ENCODE measurements at places on chromosomes 11 and 22. TPM values are rescaled to one million over a fixed set of nuclear protein-coding genes. Genes with fewer than 3 reads are reported as not detected.

The OR4C3 gene
- not detected for total RNA-seq

The TRIM51 gene
- not detected for total RNA-seq

The GGTLC2 gene
- not detected for total RNA-seq

The POLD4 gene
- total RNA-seq, result 47.6 TPM

The SELENOM gene
- total RNA-seq, result 7.3 TPM

GRCh38 chr22:19291580-19292457, at the start of gene CLTCL1:
CLTCL1 (minus strand) TSS chr22:19291719; CDS start chr22:19291641, 78 bp downstream.
- peak; percentile 95 for DNase-seq

- DNase-seq, result no peak
Observed at GRCh38 chr11:23227078-23227445, 366.8 kb upstream of the CCDC179 start.

GRCh38 chr11:41716862-41717261, 257.4 kb upstream of the LRRC4C start:
- no peak for DNase-seq

- DNase-seq, result no peak
Observed at GRCh38 chr11:77882396-77882795, 61.5 kb downstream of the AAMDC start.

GRCh38 chr22:44080936-44081861, 57.1 kb downstream of the PARVB start:
- peak; percentile 94 for DNase-seq

GRCh38 chr22:27003297-27003696, 345.9 kb downstream of the MIAT start:
- no peak for DNase-seq

DNA sequence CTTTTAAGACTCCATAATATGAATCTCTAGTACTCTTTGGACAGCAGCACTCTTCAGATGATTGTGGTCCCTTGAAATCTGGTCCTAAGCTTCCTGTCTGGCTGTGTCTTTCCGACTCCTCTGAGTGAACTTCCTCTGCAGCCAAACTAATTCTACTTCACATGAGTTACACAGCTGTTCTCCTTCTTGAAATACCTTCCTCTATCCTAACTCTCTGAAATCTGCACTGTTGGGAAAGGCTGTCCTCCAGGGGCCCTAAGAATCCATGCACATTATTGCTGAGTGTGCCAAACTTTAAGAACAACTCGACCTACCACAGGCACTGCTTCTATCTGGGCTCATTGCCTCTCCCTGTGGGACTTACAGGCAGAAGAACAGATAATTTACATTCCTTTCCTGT, 217.3 kb upstream of the ARHGAP42 start:
- DNase-seq, result no peak

- no peak for DNase-seq
Observed at GRCh38 chr11:94924612-94925011, 48.7 kb downstream of the CWC15 start.

DNA sequence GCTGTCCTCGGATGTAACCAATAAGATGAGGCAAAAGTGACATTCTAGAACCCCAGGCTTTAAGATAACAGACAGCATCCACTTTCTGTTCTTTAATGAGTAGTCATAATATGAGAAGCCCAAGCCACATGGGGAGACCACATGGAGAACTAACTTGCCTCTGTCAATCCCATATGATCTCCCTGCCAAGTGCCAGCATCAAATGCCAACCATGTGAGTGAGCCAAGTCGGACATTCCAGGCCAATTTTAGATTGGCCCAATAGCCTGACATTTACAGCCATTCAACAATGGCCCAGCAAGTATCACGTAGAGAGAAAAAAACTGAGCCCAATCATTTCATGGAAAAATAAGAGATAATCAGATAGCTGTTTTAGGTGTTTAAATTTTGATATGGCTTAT, 2048.3 kb upstream of the RAG2 start:
- no peak for DNase-seq

DNA sequence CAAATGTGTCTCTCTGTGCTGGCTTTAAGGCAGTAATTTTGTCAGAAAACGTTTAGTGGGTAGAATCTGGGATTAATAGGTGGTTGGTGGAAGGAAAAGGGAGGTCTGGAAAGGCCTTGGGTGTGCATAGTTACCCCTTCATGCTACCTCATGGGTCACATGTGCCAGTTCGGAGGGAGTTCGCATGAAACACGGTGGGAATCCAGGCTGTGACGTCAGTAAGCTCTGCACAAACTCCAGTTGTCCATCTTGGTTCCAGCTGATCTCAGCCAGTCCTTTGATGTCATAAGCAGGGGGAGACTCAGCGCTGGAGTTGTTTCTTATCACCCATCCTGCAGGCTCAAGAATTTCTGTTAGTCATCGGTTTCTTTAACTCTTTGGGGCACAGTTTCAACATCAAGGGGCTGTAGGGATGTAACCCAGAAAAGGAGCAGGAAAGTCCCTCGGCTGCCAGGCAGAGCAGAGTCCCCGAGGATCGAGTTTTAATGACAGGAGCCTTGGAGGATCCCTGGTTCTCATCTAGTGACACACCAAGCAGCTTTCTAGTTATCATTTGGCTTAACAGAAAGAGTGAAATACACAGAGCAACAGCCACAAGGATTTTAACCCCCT, 28.9 kb downstream of the MOV10L1 start:
- no peak for DNase-seq
